ENCODE measurements at places on chromosomes 13 and 19. TPM values are rescaled to one million over a fixed set of nuclear protein-coding genes. Genes with fewer than 3 reads are reported as not detected.

The ZNF574 gene
- total RNA-seq: 15.5 TPM

The CASP14 gene
- not detected for total RNA-seq

The DCLK1 gene
- 23.5 TPM for total RNA-seq

The COX6B1 gene
- total RNA-seq: 457 TPM

The CLDN10 gene
- not detected for total RNA-seq

The ZNF177 gene
- total RNA-seq: 1.9 TPM

The LGALS14 gene
- total RNA-seq: not detected

The CD209 gene
- not detected for total RNA-seq

The KISS1R gene
- not detected for total RNA-seq

The CGB1 gene
- total RNA-seq: not detected

The COMP gene
- total RNA-seq: 0.10 TPM

The NLRP9 gene
- not detected for total RNA-seq

The ZNF724 gene
- total RNA-seq: 1.9 TPM

The FUT2 gene
- total RNA-seq: not detected

The CLEC4G gene
- total RNA-seq: not detected

The NRTN gene
- total RNA-seq: not detected

The CEACAM19 gene
- 1.2 TPM for total RNA-seq

The KIR2DL3 gene
- not detected for total RNA-seq

The TGFBR3L gene
- 0.15 TPM for total RNA-seq

The MCF2L gene
- 1.7 TPM for total RNA-seq

The ZNF793 gene
- total RNA-seq: 1.1 TPM

The DLL3 gene
- 0.68 TPM for total RNA-seq

The SMIM44 gene
- not detected for total RNA-seq

The PSG3 gene
- total RNA-seq: not detected

The CFAP97D2 gene
- not detected for total RNA-seq

The POLD1 gene
- total RNA-seq: 16.2 TPM

The KCNN4 gene
- not detected for total RNA-seq

The IRF3 gene
- total RNA-seq: 65.3 TPM

The FAM124A gene
- total RNA-seq: 1.0 TPM

The CYP4F22 gene
- total RNA-seq: not detected

The GPR18 gene
- total RNA-seq: not detected
